ENCODE measurements at places on chromosomes 1 and 21.
A peak's percentile ranks its signal among the peaks of the same experiment; 100 is the strongest.

DNA sequence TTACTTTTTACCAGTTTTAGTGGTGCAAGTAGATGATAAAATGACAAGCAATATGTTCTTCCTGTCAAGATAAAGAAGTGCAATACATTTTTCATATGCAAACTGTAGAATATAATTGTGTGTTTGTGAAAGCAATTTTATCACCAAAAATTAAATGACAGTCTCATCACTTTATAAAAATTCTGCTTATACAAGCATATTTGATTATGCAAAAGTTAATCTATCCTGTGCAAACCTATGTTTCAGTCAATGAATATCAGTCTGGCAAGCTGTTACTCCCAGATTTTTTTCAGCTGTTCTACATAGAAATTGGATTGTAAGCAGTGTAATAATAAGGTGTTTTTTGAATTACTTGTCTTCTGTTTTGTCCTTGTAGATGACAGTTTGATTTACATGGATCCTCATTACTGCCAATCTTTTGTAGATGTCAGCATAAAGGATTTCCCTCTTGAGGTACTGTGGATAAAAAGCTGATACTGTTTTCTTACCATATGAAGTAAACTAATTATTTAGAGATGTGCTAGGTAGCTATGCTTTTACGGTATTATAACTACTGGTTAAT, 50.5 kb downstream of the ATG4C start:
- DNase-seq = no peak

DNA sequence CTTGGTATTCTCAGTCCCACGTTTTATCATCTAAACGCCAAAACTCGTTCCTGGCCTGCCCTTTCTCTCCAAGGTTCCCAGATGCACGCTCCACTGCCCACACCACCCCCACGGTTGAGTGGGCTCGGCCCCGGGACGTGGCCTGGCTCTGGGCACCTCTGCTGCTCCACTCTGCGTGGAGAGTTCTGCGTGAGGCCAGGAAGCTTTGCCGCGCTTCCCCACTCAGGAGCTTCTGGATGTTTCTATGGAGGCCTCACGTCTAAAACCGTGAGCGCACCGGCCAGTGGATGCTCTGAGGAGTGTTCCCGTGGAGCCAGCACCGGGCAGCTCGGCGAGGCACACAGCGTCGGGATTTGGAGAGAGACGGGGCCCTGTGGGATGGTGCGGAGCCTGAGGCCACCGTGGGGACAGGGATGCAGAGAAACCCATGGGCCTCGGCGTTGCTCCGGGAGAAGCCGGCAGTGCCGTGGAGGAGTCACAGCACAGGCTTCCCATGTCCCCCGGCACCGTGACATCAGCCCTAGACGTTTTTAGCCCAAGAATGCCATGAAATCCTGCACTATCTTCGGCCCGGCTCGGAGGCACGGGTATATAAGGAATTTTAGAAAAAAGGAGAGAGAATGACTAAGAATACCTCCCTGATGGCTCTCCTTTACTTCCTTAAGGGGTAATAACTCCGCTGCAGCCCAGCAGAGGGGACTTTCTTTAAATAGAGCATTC, 125.9 kb downstream of the PRDM16 start:
- no peak for DNase-seq

- peak; percentile 29 for DNase-seq
Observed at GRCh38 chr1:154755858-154756730, 114.0 kb downstream of the KCNN3 start.

GRCh38 chr1:235648407-235648907, 1.1 kb downstream of the GNG4 start:
- DNase-seq = no peak

- DNase-seq = no peak
Observed at GRCh38 chr21:36349315-36349714, 29.3 kb downstream of the MORC3 start.

DNA sequence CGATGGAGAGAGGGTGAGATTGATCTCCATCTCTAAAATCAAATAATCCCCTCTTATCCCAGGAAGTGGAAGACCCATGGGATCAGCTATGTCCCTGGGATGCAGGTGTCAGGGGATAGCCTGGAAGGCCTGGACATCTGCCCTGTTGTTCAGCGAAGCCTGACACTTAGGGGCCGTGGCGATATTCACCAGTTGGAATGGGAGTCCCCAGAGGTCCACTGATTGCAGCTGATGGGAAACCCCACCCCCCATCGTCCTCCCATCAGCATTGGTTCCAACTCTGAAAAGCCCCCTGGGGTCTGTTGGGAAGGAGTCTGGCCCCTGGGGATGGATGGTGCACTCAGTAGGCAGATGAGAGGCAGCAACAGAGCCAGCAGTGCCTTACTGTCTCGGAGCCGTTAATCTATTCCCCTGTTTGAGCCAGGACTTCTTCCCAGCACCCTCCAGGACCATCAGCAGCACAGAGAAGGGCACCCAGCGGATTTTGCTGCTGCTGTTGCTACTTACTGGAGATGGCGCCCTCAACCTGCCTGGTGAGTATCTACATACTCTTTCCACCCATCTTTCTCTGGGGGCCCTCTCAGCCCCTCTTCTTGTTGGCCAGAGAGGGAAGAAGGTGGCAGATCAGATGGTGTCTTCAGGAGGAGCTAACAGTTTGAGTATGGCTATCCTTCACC, 13.4 kb downstream of the CATSPER4 start:
- no peak for DNase-seq

DNA sequence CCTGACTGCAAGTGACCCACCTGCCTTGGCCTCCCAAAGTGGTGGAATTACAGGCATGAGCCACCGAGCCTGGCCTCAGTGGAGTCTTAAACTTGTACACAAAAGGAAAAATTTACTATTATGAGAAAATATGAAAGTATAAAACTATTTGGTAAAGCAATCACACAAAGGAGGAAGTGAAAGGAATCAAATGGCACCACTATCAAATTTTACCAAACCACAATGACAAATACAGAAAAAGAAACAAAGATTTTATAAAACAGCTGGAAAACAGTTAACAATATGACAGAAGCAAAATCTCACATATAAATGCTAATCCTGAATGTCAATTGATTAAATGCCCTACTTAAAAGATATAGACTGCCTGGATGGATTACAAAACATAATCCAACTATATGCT, 42.1 kb upstream of the NEGR1 start:
- no peak for DNase-seq

All from activated CD4-positive, alpha-beta T cell treated with anti-CD3 and anti-CD28 coated beads, Interleukin-10, Interleukin-2, amounts not matched to agents 100 ng/mL and 50 ng/mL, durations not matched to agents 16 hours and 8 hours (primary cell).